ENCODE measurements at places on chromosomes 13 and 19.

DNA sequence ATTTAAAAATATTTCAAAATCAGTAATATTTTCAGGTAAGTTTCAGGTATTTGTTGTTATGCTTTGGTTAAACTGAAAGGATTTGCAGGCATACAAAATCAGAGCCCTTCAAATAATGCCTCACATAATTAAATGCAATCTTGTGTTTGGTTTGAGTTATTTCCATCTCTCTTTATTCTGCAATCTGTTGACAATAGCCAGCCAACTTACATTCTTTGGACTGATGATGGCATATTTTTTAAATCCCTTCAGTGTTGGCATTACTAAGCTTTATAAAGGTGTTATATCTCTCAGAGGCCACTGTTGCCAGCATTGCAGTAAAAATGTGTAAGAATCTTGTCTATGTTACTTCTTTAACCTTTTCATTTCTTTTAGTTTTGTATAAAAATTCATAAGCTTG is 257.2 kb upstream of the RFC3 start:
- DNase-seq: no peak

DNA sequence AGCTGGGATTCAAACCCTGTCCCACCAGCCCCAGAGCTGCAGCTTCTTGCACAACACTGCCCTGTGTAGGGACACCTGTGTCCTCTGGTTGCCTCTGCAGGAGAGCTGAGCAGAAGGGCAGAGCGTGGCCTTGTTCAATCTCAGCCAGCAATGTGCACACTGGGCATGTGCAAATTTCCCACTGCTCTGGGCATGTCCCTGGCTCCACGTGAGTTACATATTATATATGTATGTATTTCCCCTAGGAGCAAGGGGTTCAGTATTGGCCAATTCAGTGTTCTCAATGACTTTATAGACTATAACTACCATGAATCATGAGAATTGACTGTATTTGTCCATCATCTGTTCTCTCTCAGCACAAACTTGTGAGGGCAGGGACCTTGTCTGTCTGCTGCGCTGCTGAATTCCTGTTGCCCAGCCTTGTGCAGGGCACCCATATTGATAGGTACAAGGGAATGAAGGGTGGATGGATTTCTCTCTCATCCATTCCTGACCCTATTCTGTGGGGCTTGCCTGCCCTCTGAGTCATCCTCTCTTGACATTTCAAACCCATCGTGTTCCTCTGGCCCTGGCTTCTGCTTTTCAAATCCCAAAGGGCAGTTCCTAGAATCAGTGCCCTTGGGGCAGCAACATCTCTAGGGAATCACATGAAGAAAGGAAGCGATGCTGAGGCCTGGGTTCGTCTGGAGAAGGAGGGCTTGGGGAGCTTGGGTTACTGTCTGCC is 69.7 kb downstream of the ERICH6B start:
- DNase-seq: no peak

DNA sequence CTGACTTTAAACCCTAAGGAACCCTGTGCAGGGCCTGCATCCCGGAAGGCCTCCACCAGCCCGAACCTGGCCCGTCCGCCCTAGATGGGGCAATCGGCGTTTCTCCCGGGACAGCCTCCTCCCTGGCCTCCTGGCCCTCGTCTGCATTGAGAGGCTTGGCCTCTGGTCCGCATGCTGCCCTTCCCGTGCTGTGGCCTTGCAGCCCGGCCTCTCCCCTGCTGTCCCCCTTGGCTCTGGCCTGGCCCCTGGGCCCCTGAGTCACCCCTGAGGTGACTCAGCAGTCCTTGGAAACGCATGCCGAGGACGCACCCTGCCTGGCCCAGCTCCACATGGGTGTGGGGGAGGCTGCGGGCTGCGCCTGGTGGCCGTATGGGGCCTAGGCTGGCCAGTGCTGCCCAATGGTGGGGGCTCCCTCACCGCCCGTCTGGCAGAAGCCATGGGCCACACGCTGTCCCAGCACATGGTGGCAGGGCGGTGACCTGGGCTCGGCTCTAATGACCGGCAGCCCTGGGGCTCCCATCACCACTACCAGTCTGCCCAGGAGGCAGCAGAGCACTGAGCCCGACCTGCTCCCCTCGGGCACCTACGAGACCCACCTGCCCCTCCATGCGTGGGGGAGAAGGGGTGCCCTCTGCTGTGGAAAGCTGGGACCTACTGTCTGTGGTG is 25.7 kb downstream of the SH3GL1 start:
- peak; percentile 41 for DNase-seq

- no peak for DNase-seq
Measured at GRCh38 chr19:40192758-40193586, 1.7 kb downstream of the MAP3K10 start.
